HCT116 (cell line): ENCODE measurements at places on chromosomes 3 and 15.

DNA sequence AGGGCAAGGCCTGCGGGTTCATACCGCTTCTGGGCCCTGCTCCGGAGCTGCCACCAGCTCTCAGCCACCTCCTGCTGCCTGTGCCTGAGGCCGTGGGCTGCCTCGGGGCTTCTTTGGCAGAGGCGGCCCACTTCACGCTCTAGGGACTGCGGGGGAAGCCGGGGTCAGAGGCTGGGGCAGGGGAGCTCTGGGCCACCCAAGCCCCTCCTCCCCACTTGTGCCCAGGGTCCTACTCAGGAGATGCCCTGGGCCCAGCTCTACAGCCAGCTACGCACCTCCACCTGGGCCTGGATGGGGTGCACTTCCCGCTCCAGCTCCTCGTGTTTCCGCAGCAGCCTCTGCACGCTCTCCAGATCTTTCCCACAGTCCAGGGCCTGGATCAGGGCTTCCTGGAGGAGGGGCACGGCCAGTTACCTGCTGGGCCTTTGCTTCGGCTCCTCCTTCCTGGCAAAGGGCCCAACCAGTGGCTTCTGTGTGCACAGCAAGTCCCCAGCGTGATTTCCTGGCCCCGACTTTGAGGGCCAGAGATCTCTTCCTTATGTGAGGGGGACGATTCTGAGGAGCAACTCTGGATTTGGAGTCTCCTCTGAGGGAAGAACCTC, 24.0 kb downstream of the PLA2G4B start:
- peak; percentile 15 for DNase-seq

- peak; percentile 42 for DNase-seq
Observed at GRCh38 chr3:185846037-185846436, 21.2 kb upstream of the IGF2BP2 start.

GRCh38 chr15:57911247-57911646, 154.3 kb downstream of the ALDH1A2 start:
- DNase-seq: no peak

- no peak for DNase-seq
Observed at GRCh38 chr3:99601515-99601914, 36.9 kb upstream of the COL8A1 start.

- DNase-seq: no peak
Observed at GRCh38 chr3:127787071-127787490, 35.2 kb downstream of the MGLL start.

DNA sequence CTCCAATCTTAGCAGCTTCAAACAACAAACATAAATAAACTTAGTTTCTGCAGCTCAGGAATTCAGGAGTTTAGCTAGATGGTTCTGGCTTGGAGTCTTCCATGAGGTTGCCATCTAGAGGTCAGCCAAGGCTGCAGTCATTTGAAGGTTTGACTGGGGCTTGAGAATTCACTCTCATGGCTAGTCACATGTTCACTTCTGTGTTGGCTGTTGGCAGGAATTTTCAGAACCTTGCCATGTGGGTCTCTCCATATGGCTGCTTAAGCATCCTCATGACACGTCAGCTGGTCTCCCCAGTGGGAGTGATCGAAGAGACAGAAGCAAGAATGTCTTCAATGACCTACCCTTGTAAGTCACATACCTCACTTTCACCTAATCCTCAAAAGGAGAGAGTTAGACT, 269.2 kb upstream of the CNTN3 start:
- no peak for DNase-seq

DNA sequence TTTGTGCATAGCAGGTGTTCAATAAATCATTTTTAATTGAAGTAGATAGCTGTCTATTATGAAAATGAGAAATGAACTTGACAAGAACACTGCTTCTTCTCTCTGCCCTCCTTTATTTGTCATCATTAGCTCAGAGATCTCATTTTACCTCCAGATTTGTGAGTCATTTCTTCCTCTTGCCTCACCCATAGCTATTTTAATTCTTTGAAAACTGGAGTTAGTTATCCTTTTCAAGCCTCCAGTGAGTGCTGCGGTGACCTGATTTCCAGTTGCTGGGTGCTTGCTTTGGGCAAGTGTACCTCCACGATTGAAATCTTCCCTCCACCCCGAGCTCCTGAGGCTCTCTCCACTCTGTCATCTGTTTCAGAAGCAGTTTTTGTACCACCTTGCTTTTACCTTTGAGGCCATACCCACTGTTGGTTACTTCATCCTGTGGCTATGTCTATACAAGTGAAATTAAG, 114.6 kb downstream of the NFKBIZ start:
- no peak for DNase-seq

DNA sequence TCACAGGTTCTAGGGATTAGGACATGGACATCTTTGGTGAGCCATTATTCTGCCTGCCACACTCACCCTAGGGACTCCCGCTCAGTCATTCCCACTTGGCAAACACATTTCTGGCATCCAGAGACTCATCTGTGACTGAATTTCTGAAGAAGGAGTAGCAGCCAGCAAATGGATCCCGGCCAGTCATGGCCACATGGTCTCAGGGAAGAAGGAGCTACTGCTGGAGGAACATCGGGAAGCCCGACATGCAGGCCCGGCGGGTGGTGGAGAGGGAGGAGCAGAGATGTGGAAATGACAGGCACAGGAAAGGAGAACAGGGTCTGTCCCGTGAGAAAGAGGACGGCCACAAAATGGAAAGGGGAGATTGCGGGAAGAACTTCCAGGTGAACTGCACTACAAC, 65.4 kb downstream of the SEMA5B start:
- DNase-seq: no peak

DNA sequence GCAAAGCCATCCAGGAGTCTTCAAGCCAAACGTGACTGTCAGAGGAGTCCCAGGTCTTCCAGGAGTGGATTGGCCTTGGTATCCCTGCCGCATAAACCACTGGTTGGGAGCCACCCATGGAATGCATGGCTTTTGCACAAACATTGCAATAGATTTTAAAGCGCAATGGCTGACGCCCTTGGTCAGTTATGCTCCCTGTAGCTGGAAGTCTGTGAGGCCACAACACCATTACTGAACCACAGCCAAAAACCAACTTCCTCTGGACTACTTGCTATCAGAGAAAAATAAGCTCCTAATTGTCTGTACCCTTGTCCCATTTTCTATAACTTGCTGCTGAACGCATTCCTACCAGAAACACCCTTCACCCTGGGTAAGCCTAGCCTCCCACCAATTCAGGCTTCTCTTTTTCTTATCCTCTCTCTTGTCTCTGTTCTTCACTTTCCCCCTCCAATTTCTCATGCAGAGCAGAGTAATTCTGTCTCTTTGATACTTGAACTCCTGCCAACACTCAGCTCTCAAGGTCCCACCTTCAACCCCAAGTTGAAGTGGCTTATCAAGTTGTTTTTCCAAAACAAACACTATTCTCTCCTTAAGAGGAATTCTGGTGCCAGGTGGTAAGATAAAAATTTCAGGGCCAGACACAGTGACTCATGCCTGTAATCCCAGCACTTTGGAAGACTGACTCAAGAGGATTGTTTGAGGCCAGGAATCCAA, 176.4 kb upstream of the UBE2E1 start:
- no peak for DNase-seq

GRCh38 chr3:58116161-58116955, 94.4 kb downstream of the DNASE1L3 start:
- no peak for DNase-seq

- DNase-seq: no peak
Observed at GRCh38 chr3:126620738-126621137, 34.2 kb downstream of the TXNRD3 start.

GRCh38 chr3:140403608-140404007, 274.3 kb upstream of the TRIM42 start:
- DNase-seq: no peak

DNA sequence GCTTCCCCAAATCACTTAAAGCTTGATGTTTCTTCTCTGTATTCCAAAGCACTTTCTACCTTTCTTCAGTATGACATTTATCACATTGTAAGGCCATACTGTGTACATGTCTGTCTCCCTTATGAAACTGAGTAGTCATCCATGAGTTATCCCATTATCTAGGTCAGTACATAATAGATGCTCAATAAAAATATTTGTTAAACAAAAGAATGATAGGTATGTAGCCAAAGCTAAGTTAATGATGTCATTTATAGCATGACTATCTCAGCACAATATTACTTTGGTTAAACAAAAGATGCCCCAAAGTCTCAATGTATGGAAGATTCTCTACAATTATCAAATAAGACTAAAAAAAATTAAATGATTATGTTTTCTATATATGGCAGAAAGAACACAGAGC, 3.1 kb upstream of the TMCO5A start:
- no peak for DNase-seq

DNA sequence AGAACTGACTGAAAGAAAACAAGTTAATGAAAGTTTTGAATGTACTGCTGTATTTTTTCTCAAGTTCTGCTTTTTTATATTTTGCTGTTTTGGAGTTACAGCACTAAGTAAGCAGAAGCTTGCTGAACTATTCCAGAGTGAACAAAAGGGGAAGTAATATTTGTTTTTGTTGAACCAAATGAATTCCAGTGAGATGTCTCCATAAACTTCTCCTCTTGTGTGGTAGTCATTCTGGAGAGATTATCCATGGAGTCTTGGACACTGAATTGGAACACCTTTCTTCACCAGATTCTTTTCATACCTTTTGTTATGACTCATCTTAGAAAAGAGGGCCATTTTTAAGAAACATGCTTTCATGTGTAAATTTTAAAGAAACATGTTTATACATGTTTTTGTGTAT, 8.8 kb downstream of the ANKUB1 start:
- DNase-seq: no peak

DNA sequence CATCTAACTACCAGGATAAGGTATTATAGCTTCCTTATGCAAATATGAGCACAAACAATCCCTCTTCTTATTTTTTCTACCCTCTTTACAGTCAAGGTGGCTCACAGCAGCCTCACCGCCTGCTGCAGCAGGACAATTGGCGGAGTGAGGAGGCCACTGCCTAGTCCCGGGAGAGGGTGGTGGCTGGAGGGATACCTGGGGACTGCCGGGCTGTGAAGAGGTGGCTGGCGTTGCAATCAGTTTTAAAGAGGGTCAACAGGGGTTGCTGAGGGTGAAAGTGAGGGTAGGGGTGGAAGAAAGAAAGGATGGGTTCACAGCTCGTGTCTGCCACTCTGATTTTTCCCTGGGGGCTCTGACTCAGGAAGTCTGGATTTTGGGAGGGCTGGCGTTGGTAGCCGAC, 105.1 kb upstream of the SLC6A6 start:
- no peak for DNase-seq

GRCh38 chr3:27521179-27521871, 37.1 kb upstream of the SLC4A7 start:
- DNase-seq: no peak

GRCh38 chr3:10563396-10563795, 58.0 kb upstream of the ATP2B2 start:
- DNase-seq: no peak

DNA sequence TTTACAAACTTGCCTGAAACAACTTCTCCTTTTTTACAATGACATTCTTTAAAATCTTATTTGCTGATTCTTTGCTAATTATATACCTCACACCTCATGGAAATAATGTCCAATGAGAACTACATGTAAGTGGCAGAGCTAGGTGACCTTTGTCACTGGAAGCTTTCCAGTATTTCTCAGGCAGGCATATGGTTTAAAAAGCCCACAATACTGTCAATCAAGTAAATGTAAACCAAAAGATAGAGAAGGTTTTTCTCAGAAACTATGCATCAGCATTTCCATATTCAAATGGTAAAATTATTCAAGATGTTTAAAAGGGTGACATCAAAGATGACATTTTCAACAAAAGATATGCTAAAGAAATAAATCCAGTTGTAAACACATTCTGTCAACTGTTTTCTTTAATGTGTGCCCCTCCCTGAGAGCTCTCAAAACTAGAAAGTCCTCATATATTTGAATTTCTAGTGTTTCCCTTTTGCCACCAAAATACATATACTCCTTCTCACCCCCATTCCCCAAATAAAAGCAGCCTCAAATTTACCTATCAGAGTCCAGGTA, 10.1 kb upstream of the STRIT1 start:
- no peak for DNase-seq
